Stimulated activated CD4-positive, alpha-beta T cell treated with anti-CD3 and anti-CD28 coated beads, Interleukin-2, amount 100 ng/mL, for 48 hours (primary cell): ENCODE measurements at places on chromosomes 5 and 9.

DNA sequence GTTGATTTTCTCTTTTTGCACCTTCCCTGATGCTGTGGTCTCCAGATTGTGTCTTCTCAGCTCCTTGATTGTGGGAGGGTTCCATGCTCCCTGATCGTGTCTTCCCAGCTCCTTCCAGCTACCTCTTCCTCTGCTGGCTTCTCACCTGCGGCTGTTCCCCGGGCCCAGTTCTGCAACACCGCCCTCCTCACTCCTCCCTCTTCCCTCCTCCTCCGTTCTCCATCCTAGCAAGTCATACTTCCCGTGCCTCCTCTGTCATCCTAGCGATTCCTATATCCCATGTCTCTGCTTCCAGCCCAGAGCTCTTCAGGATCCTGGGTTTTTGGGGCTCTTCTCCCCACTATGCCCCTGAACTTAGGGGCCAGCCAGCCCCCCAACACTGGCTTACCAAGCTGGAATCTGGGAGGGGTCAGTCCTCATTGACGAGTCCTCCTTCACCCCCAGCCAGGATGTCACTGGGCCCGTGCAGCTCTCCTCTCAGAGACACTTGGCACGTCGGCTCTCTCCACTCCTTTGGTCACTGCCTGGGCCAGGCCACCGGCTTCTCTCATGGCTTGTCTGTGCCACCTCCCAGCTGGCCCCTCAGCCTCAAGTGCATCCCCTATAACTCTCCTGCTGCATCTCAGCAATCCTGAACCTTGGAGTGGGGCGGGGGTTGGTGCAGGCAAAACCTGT is 255.4 kb upstream of the MVB12B start:
- DNase-seq = no peak

- peak; percentile 52 for DNase-seq
These were observed 20.0 kb upstream of the RUFY1 start for GRCh38 chr5:179530069-179530998.

DNA sequence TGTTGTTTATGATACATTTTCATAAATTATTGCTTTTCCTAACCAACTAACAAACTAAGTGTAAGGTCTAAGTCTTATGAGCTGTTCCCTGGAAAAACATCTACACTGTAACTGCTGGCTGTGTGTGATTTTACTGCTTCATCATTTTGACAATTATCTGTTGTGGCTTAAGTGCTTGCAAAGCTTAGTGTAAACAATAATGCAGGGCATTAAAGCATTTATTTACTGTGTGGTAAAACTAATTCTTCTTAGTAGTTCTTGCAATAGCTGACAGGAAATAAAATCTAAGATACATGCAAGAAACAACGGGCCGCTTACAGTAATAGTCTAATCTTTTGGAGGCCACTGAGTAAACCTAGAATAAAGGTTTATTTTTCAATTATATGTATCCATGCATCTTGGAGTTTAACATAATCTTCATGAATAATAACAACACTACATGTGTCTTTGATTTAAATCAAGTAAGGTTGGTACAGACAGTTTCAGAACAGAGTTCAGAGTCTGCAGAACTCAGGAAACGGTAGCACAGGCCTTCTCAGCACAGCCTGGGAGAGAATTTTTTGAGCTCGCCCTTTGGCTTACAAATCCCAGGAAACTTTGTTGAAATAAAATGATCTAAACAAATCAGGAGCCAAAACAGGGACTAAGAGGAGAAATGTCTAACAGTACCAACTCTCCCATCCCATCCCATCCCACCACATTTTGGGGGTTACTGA is 473.1 kb downstream of the NR2F1-AS1 start:
- DNase-seq = no peak

- no peak for DNase-seq
These were observed 71.1 kb downstream of the TNC start for GRCh38 chr9:115046824-115047223.

- no peak for DNase-seq
These were observed 18.1 kb upstream of the SYK start for GRCh38 chr9:90783552-90783951.

DNA sequence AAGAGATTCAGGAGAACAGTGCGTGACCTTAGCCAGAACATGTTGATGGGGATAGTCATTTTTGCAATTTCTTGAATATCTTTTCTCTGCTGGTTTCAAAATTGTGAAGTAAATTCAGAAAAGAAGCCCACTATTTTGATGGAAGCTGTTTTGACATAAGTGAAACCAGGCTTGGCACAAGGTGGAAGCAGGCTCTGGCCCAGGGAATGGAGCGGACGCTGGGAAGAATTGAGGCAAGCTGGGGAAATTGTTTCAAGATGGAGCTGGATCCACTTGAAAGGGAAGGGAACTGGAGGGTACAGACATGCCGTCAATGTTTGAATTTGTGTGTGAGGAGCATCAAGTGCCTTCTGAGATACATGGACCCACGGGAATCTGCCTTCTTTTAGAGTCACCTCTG is 207.2 kb downstream of the GOLPH3 start:
- no peak for DNase-seq

GRCh38 chr5:94243612-94244011 is 374.8 kb downstream of the KIAA0825 start:
- DNase-seq = no peak

GRCh38 chr9:87701931-87702421 is 23.9 kb upstream of the CTSL start:
- no peak for DNase-seq

GRCh38 chr9:34574571-34574970 is 15.0 kb downstream of the CNTFR start:
- no peak for DNase-seq

DNA sequence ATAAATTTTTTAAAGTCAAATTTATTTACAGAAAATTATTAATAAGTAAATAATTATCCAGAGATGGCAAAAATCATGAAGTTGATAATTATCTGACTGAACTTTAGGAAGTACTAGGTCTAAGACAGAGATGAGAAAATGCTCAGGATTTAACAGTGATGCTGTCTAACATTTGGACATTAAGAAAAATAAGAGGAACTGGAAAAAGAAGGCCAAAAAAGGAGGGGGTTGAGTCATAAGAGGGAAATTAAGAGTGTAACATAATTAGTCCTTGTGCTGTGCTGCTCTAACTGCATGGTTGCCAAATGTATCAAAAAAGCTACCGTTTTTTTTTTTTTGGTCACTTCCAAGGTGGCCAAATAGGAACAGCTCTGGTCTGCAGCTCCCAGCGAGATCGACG is 35.4 kb upstream of the TUT7 start:
- DNase-seq = no peak

GRCh38 chr5:134083517-134083916 is 31.0 kb upstream of the TCF7 start:
- DNase-seq = no peak

DNA sequence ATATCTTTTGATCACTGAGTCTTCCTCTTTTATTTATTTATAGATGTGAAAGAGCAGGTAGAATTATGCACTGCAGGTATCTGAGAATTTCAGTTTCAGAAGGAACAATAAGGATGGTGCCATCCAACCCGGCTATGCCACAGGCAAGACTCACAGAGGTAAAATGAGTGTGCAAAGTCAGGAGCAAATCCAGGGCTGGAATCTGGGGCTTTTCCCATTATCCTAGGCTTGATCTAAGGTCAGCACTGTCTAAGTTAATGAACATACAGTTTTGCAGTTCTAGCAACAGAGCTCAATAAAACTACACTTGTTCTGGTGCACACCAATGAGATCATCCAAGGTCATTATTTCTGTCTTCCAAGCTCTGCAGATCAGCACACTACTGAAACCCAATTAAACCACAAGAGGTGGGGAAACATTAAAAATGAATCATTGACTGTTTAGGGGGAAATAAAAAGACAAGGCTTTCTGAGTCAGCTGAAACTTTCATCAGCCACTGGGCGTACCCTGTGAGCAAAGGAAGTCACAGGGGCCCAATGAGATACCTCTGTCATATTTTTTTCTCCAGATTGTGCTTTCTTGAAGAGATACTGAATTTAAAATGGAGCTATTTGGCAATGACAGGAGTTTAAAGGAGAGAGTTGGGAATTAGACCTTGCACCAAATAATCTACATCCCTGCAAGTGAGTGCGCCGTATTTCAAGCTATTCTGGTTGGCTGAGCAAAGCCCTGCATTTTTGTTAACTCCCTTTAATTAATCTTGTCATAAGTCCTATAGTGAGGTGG is 662.2 kb upstream of the ZNF608 start:
- DNase-seq = no peak

- no peak for DNase-seq
These were observed 43.1 kb downstream of the BASP1 start for GRCh38 chr5:17260549-17260948.

DNA sequence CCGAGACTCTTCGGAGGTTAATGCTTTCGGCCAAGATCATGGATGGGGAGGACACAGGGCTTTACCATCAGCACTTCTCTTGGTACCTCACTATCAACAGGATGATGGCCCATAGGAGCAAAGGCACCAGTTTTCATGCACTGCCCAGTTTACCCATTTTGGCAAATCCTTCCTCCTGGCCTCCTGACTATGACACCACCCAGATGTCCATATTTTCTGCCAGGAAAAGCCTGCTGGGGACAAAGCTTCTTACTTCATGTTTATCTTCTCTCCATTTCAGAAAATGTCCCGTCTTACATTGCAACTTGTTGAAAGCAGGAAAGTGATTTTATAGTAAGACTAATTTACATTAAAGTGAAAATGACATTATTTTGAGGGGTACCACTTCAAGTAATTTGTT is 61.4 kb upstream of the GAS1 start:
- DNase-seq = no peak

DNA sequence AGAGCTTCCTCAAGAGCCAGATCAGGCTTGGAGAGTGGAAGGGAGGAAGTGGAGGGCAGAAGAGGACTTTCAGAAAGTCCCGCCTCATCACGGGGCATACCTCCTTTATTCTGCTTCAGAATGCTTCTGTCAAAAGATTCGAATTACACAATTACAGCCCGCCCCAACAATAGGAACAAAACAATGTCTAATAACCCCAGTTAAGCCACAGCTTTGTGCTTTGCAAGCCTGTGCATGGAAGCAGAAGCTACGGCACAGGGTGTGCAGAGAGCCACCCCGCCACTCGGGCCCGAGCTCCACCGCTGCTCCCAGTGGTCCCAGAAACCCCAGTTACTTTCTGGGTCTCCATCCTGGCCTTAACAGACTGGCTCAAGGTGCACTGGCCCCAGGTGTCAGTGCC is 23.5 kb downstream of the HNRNPH1 start:
- no peak for DNase-seq

GRCh38 chr9:68974431-68974830 is 39.5 kb downstream of the PRKACG start:
- DNase-seq = no peak

DNA sequence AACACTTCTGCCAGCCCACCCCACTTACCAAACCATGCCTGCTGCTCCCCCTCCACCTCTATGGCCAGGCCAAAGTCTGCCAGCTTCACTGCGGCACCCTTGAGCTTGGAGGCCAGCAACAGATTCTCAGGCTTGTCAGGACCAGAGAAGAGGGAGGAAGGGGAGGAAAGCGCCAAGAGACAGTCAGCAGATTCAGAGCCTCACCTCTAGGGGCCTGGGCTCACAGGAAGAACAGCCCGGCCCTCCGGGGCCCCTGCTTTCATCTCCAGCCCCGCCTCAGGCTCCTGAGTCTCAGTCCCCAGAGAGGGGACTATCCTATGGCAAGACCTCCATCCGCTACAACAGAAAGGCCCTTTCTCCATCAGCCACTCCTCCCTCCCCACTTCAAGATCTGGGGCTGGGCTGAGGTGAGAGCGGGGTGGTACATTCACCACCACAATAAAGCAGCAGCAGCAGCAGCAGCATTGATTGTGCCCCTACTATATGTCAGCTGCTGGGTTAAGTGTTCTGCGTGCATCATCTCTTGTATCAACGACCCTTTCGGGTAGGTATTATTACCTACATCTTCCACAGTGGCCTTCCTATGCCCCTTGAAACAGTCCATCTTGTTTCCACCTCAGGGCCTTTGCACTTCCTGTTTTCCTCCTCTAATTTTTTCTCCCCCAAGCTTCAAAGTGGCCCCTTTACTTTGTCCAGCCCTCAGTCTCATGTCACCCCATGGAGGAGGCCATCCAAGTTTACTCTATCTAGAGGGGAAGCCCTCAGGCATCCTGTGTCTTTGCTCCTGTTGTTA is 36.0 kb downstream of the CAMK2A start:
- no peak for DNase-seq

- no peak for DNase-seq
These were observed 13.2 kb upstream of the C5orf58 start for GRCh38 chr5:170219615-170220014.

- no peak for DNase-seq
These were observed 75.2 kb downstream of the FCHO2 start for GRCh38 chr5:73030995-73031394.

DNA sequence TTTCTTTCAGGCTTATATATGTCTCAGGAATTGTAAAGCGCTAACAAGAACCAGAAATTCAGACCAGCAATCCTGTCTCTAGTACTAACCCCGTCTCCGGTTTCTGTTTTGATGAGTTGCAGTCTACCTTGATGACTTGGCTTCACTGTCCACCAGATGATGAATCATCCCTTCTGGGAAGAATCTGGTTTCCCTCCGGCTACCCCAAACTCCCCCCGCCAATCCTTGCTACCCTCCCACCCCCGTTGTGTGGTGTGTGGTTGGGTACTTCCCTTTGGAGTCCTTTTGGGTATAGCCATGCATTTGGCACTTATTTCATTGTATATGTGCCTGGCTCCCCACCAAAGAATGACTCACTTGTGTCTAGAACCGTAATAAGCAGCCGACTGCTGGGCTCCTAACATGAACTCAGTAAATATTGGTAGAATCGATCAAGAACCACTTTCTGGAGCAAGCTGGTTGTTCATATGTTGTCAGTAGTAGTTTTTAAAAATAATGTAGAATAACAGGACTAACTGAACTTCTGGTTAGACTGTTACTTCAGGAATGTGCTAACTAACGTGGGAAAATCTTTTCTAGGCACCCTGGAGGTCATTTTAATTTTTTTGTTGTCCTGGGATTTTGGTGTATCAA is 8.3 kb upstream of the TGFBI start:
- no peak for DNase-seq

DNA sequence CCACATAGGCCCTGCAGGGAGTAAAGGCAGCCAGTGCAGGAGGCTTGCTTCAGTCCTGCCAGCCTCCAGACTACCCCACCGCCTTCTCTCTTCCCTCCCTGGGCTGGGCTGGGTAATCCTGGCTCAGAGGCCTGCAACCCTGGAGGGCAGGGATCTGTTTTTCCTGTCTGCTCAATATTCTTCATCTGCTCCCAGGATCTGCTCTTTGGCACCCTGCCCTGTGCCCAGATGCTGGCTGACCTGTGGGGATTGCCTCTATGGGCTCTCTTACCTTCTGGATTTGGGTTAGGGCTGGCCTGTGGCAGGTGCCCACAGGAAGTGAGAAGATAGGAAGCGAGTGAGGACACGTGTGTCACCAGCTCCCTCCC is 7.3 kb upstream of the ANGPTL2 start:
- DNase-seq = no peak

DNA sequence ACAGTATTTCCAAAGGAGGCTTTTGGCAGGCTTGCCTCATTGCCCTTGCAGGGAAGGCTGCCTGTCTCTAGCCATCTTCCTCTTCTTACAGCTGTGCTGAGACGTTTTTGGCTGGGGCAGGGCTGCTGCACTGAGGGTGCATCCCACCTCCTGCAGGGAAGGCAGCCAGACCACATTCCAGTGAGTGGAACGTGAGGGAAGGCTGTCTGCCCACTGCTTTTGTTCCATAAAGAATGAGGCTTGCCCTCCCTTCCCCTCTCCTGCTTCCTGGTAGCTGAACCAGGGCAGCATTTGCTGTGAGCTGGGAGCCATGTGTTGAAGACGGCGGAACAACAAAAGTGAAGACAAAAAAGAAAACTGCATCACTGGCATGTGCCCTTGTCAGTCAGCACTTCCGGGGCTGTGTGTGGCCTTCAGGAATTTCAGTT is 16.8 kb downstream of the MGAT1 start:
- no peak for DNase-seq

- no peak for DNase-seq
These were observed 1131.0 kb downstream of the MAT2B start for GRCh38 chr5:164636456-164636855.
